ENCODE measurements at places on chromosomes 4 and X. TPM values are rescaled to one million over a fixed set of nuclear protein-coding genes. Genes with fewer than 3 reads are reported as not detected.

DNA sequence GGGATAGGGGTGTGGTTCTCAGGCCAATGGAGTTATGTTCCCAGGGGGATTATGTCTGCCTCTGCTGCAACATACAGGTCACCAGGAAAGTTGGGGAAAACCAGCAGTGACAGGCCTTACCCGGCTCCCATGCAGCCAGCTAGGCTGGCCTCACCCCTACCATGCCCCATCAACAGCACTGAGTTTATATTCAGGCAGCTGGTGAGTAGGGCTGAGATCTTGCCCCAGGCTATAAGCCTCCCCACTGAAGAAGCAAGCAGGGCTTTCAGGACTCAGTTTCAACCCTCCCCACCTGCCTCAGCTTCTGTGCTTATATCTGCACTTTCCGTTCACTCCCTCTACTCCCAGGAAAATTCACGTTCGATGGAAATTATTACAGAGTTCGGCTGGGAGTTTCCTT, 122.4 kb upstream of the PGRMC2 start:
- DNase-seq = no peak

GRCh38 chr4:5805270-5805669, 87.6 kb downstream of the CRMP1 start:
- DNase-seq = no peak

GRCh38 chr4:148376151-148376550, 66.1 kb downstream of the NR3C2 start:
- DNase-seq = peak; percentile 30

- DNase-seq = no peak
Observed at GRCh38 chr4:73006286-73006990, 63.1 kb downstream of the COX18 start.

DNA sequence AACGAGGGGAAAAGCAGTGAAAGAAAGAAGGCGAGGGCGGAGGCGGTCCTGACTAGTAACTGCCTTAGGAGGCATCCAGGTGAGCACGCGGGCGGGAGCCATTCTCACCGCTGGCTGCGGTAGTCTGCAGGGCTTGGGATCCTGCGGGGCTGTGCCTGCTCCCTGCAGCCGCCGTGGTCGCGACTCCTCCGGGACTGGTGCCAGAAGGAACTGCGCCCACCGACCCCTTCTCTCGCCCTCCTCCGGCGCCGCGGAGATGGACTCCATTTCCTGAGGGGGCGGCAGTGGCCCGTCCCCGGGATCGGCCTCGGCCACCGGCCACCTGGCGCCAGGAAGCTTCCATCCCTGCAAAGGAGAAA, 543 bp downstream of the NFXL1 start:
- DNase-seq = peak; percentile 29

- no peak for DNase-seq
Observed at GRCh38 chr4:108396900-108397497, 223.4 kb upstream of the RPL34 start.

- no peak for DNase-seq
Observed at GRCh38 chr4:26911254-26911653, 50.6 kb downstream of the STIM2 start.

Gene DCK
- 26.9 TPM for polyA plus RNA-seq

Gene EGFL6
- 17.0 TPM for polyA plus RNA-seq

Measured in renal pelvis (tissue), 12 donors.